ENCODE measurements at places on chromosomes 13 and 19. TPM values are rescaled to one million over a fixed set of nuclear protein-coding genes. Genes with fewer than 3 reads are reported as not detected.

Gene NMRK2
- 568 TPM for total RNA-seq

Gene KIR3DL3
- total RNA-seq = not detected

Gene PSG1
- not detected for total RNA-seq

Gene NXNL1
- total RNA-seq = 0.59 TPM

Gene PSPN
- 0.70 TPM for total RNA-seq

Gene ZNF536
- 11.9 TPM for total RNA-seq

Gene ZNF541
- 1.2 TPM for total RNA-seq

Gene IGSF23
- total RNA-seq = not detected

Gene RETN
- total RNA-seq = 0.75 TPM

Gene KIR2DL1
- total RNA-seq = not detected

Gene NHLRC3
- total RNA-seq = 13.2 TPM

Gene ZNF534
- 0.73 TPM for total RNA-seq

Gene TMIGD2
- not detected for total RNA-seq

Gene ZSCAN4
- 0.16 TPM for total RNA-seq

Data from cardiac septum (tissue), 1 donor.